Neuronal stem cell (in vitro differentiated cells): ENCODE measurements at places on chromosomes 16 and 17.

- no peak for DNase-seq
Measured at GRCh38 chr17:50102164-50102991, 7.2 kb downstream of the PDK2 start.

- no peak for DNase-seq
Measured at GRCh38 chr17:45743626-45744326, 40.3 kb upstream of the CRHR1 start.

- DNase-seq: no peak
Measured at GRCh38 chr16:68005786-68006286, 6.6 kb upstream of the DPEP2 start.

- DNase-seq: peak; percentile 50
Measured at GRCh38 chr17:41965694-41966462, 717 bp upstream of the CNP start.

DNA sequence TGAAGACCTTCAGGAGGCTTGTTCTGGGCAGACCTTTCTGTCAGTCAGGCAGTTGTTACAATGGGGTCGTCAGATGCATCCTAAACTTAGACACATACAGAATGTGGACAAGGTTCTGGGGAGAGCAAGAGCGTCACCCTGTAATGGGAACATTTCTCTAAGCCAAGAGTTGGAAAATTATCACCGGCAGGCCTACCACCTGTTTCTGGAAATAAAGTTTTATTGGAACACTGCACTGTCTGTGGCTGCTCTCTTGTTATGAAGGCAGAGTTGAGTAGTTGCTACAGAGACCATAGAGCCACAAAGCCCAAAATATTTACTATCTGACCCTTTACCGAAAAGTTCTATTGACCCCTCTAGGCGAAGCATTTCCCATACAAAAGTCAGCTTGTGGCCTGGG is 106.2 kb downstream of the CPPED1 start:
- DNase-seq: no peak

DNA sequence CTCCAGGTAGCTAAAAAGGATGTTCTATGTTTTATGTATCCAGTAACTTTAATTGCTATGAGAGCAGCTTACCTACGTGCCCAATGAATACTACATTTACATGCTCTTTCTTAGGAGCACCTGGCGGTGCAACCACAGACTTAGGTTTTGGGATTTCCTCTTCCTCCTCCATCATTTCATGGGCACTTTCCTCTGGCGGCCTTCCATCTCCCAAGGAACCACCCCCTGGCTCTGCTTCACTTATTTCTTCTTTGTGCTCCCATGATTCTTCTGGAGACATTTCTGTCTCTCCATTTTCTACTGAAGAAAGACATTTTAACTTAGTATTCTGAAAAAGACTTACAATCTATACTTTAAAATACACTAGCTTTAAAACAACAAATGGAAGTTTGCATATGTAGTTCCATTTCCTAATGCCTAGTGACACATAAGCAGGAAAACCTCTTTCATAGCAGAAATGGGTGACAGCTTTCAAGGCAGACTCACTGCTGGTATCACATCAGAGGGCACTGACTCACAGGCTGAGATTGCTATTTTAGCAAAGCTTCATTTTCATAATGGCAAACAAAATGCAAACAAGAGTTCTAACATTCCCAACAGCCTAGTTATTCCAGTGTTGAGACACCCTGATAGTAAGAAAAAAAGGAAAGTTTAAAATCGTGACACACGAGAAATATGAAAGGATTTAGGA is 19.1 kb downstream of the GSPT1 start:
- no peak for DNase-seq

DNA sequence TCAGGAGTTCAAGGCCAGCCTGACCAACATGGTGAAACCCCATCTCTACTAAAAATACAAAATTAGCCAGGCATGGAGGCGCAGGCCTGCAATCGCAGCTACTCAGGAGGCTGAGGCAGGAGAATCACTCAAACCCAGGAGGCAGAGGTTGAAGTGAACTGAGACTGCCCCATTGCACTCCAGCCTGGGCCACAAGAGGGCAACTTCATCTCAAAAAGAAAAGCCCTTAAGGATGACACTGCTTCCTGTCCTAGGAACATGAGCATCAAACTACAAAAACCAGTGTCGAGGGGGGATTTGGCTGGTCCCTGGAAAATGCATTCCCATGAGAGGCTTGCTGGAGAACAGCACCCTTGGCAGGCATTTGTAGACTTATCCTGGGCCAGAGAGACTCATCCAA is 449.5 kb upstream of the PSMD7 start:
- no peak for DNase-seq

GRCh38 chr16:62717026-62717425 is 680.8 kb upstream of the CDH8 start:
- no peak for DNase-seq

DNA sequence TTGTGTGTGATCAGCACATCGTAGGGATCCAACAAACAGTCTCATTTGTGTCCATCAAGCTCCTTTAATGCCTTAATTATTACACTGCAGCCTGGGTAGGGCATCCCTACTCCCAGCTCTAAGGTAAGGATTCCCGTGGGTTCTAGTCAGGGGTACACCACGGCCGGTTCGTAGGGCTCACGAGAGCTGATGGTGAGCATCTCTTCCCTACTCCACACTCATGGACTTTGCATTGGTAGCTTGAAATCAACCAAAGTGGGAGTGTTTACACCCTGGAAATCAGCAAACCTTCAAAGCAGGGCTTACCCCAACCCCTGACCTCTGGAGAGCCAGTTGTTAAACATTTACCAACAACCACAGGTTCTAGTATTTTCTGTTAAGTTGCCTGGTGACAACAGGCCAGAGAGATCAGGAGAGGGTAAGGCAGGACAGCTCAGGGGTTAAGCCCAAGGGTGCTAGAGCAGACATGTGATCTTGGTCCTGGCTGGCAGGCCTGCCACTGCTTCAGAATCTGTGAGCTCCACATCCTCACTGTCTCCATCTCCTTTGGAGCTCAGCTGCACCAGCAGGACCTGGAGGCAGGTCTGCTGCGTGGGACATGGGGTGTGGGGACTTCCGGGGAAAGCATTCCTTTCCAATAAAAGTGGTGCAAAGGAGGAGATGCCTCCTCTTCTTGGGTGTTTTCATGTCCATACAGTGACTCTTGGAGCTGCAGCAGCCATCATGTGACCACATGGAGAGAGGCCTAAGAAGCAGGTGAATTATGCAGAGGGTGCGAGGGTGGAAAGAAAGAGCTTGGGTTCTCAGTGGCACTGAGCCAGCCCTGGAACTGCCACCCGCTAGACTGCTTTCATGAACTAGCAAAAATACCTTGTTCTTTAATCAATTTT is 36.1 kb upstream of the ZCCHC14 start:
- no peak for DNase-seq

- no peak for DNase-seq
Measured at GRCh38 chr16:55568207-55568606, 1.7 kb downstream of the CAPNS2 start.

- DNase-seq: no peak
Measured at GRCh38 chr17:71251951-71252350, 868.9 kb upstream of the SOX9 start.

DNA sequence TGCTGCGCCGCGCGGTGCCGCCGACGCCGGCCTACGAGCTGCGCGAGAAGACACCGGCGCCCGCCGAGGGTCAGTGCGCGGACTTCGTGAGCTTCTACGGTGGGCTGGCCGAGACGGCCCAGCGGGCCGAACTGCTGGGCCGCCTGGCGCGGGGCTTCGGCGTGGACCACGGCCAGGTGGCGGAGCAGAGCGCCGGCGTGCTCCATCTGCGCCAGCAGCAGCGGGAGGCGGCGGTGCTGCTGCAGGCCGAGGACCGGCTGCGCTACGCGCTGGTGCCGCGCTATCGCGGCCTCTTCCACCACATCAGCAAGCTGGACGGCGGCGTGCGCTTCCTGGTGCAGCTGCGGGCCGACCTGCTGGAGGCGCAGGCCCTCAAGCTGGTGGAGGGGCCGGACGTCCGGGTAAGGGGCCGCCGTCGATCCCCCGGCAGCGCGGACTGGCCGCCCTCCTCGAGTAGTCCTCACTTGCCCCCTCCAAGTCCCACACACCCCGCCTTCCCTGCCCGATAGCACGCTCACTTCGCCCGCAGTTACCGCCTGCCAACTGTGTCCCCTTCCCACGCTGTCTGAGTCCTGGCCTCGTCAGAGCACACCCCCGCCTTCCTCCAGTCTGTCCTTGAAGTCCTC is 470 bp downstream of the MLYCD start:
- DNase-seq: peak; percentile 51

- no peak for DNase-seq
Measured at GRCh38 chr17:30316736-30317135, 17.1 kb downstream of the TMIGD1 start.

GRCh38 chr16:71383054-71383773 is 24.7 kb downstream of the CALB2 start:
- DNase-seq: peak; percentile 21

GRCh38 chr16:46648656-46649055 is 27.5 kb upstream of the SHCBP1 start:
- no peak for DNase-seq

DNA sequence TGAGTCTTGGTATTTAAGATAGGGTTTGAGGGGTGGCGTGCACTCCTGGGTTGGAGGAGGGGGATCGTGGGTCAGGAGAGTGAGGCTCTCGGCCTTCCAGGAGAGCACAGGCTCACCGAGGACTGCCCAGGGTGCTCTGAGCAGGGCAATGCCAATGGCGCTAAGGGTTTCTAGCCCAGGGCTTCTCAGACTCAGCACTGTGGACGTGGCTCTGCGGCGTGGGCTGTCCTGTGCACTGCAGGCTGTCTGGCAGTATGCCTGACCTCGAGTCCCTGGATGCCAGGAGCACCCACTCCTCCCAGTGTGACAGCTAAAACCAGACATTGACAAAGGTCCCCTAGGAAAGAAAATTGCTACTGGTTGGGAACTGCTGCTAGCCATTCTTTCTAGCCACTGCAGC is 37.2 kb upstream of the ENDOV start:
- no peak for DNase-seq

GRCh38 chr17:33509331-33509730 is 216.2 kb upstream of the ASIC2 start:
- no peak for DNase-seq

DNA sequence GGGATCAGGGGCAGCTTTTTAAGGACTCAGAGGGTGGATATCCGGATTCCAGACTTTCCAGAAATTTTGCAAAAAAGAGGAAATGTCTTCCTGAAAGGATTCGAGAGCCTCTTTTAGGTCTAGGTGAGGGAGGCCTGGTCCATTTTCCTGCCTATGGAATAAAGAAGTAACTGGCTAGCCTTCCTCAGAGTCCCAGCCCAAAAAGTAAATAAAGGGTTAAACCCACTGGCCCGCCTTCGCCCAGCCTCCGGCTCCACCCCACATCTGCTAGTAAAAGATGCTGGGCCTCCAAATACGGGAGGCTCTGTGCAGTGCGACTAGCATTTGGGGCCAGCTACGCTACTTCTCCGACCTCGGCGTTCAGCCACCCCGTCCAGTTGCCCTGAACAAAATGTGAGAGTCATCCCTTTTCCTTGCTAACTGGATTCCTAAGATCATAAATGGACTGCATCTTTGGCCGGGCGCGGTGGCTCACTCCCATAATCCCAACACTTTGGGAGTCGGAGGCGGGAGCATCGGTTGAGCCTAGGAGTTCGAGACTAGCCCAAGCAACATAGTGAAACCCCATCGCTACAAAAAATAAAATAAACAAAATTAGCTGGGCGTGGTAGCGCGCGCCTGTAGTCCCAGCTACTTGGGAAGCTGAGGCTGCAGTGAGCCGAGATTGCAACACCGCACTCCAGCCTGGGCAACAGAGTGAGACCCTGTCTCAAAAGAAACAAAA is 824 bp upstream of the MPP2 start:
- peak; percentile 59 for DNase-seq

DNA sequence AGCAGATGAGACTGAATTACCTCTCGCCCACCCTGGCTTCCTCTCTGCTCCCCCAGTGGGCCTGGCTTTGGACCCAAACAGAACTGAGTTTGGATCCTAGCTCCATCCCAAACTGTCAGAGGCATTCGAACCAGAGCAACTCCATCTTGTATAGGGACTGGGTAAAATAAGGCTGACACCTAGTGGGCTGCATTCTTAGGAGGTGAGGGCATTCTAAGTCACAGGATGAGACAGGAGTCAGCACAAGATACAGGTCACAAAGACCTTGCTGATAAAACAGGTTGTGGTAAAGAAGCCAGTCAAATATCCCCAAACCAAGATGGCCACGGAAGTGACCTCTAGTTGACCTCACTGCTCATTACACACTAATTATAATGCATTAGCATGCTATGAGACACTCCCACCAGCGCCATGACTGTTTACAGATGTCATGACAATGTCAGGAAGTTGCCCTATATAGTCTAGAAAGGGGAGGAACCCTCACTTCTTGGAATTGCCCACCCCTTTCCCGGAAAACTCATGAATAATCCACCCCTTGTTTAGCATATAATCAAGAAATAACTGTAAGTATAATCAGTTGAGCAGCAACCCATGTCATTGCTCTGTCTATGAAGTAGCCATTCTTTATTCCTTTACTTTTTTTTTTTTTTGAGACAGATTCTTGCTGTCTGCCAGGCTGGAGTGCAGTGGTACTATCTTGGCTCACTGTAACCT is 44.4 kb downstream of the LYRM1 start:
- DNase-seq: no peak

- peak; percentile 77 for DNase-seq
Measured at GRCh38 chr16:49856672-49857330, 889 bp upstream of the ZNF423 start.

GRCh38 chr16:10966129-10966528 is 21.8 kb downstream of the CLEC16A start:
- no peak for DNase-seq

DNA sequence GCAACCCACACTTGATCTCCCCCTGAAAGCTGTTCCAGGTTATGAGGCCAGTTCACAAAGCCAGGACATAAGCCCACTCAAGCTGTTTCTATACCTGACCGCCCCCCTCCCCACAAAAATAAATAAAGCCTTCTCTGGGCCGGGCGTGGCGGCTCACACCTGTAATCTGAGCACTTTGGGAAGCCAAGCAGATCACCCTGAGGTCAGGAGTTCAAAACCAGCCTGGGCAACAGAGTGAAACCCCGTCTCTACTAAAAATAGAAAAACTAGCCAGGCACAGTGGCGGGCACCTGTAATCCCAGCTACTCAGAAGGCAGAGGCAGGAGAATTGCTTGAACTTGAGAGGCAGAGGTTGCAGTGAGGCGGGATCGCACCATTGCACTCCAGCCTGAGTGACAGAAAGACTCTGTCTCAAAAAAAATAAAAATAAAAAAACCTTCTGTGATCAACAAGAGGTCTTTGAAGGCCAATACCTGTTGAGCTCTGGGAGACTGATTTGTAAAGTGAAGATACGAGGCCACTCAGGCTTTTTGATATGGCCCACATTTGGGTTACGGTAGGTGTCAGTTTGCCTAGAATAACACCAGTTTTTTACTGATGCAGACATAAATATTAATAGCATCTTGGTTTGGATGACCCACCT is 2.2 kb downstream of the KDM8 start:
- no peak for DNase-seq

GRCh38 chr17:61770752-61771533 is 92.4 kb downstream of the BRIP1 start:
- DNase-seq: no peak

DNA sequence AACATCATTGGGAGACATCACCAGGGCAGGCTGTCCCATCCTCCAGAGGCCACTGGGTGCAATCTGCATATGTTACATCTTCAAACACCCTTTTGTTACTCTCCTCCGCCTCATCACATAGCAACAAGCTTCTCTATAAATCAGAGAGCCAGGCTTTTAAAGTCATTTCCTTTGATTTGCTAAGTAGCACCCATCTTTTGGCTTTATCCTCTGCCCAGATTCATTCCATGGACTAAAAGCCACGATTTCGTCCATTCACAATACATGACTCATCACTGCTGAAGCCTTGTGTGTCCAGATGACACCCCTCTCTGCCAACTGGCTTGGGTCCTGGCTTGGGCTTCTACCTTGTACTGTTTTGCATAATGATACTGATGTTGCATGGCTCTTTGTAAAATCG is 2.0 kb upstream of the KRT38 start:
- DNase-seq: no peak

GRCh38 chr17:82212331-82213250 is at the start of gene CCDC57:
CCDC57 (minus strand) TSS chr17:82212842; CDS start chr17:82201944, 10,898 bp downstream.
- peak; percentile 77 for DNase-seq
